Stomach (tissue), 19 donors: ENCODE measurements at places on chromosomes 11 and 22. TPM values are rescaled to one million over a fixed set of nuclear protein-coding genes. Genes with fewer than 3 reads are reported as not detected.

DNA sequence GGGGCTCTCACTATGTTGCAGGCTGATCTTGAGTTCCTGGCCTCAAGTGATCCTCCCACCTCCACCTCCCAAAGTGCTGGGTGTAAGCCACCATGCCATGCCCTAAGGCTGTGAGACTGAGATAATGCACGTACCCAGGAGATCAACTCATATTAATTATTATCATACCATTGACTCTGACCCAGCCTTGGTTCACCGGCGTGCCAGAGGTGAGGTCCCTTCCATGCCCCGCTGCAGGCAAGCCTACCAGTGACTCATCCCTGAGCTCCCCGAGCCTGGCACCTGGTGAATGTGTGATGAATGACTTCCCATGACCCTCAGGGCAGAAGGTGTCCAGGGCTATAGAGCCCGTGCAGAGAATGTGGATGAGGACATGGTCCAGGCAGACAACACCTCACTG lies 12.1 kb downstream of the GAL3ST1 start:
- DNase-seq = no peak

GRCh38 chr11:19252394-19253152 lies 11.8 kb upstream of the E2F8 start:
- DNase-seq = no peak

DNA sequence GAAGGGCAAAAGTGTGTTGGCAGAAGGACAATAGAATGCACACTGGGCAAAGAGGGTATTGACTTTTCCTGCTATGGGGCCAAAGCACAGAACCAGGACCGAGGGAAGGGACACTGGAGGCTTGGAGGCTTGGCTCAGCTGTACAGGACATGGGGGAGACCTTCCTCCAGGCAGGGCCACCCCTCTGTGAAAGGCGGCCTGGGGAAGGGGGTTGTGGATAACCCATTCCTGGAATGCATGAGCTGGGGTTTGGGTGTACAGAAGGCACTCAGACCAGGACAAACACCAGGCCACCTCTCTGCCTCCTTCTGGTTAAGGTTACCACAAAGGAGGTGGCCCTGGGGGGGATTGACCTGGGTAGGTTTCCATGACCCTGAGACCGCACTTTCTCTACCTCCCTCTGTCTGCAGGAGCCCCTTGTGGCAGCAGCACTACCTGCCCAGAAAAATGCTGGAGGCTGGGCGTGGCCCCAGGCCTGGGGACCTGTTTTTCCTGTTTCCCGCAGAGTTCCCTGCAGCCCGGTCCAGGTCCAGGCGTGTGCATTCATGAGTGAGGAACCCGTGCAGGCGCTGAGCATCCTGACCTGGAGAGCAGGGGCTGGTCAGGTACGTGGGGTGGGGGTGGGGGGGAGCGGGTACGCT lies 9.6 kb downstream of the P2RY2 start:
- peak; percentile 87 for DNase-seq

DNA sequence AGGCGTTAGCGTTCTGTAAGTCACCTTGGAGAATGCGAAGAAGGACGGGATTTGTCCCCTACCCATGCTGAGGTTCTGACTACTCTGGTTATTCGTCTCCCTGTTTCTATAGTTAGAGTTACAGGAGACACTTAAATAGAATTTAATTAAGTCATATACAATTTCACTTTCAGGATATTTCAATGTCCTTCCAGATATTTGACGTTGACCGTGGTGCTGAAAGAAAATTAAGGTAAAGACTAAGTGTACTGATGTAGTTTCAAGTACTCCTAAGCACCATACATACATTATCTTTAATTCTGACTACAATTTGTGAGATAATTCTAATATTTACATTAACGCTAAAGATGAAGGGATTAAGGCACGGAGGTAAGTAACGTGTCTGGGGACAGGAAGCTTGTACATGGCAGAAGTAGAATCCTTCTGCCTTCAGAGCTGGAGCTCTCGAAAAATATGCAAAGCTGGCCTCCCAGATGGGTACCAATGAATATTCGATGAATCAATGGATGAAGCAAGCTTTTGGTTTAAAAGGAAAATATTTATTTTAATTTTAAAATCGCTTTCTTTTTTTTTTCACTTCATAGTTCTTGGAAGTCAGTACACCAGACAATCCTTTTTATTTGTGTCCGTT lies 539 bp upstream of the SLC36A4 start:
- no peak for DNase-seq

DNA sequence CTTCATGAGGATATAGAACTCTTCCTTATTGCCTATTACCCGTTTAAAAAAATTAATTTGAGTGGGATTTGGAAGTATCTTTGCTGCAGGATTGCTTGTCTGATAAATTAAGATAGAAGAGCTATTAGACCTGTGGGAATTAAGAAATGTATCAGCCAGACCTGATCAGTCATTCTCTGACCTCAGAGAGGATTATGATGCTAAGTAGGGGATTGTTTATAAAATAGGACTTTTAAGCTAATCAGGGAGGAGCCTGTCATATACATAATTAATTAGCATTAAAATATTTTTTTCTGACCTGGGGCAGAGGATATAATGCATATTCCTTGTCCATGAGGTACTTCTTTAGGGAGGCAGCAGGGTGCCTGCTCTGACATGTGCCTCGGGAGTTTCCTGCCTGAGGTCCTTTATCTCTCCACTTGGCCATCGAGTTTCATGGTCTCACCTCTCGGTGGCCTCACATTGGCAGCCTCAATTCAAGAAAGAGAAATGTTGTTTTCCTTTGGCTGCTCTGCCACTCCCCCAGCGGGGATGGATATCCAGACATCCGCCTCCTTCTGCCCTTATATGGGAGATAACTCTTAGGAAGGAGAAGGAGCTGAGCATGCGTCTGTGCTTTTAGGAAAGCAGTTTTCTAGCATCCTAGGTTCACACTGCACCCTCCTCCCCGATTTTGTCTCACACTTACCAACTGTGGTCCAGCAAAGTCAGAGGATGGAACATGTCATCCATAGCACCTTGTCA lies 41.1 kb downstream of the DIXDC1 start:
- DNase-seq = peak; percentile 87

The LMNTD2 gene
- total RNA-seq = 3.6 TPM

GRCh38 chr22:49503896-49504521 lies 323.7 kb downstream of the BRD1 start:
- peak; percentile 2 for DNase-seq
